ENCODE measurements at places on chromosomes 12 and 14.

- no peak for DNase-seq
Observed at GRCh38 chr14:49017447-49017846, 568.7 kb downstream of the RPS29 start.

- no peak for DNase-seq
Observed at GRCh38 chr14:105166571-105167302, 1.8 kb downstream of the JAG2 start.

DNA sequence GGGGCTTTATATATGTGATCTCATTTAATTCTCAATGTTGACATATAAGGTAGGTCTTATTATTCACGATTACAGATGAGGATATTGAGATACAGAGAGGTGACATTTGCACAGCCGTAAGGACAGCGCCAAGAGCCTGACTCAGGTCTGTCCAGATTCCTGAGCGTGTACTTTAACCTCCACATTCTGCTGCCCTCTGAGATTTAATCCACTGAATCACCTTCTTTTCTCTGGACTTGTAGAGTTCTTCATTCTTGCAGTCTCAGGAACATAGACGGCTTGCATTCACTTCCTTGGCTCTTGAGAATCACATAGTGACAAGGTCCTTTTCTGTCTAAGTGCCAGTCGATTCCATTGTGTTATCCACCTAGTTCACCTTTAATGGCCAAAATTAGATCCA, 141.0 kb upstream of the ARHGAP5 start:
- no peak for DNase-seq

DNA sequence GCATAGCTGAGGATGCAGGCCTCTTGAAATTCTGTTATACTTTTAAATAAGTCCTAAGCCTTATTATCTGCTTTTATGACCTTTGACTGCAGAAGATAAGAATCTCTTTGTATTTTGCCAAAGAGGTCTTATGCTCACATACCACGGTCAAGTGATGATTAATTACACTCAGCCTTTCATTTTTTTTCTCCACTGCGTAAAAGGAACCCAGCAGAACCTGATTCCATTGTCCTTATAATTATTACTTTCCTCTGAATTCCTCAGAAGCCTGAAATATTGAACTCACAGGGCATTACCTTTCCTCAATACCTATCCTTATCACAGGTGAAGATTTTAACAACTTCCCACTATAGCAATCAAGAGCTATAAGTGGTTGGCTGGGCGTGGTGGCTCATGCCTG, 498.7 kb upstream of the RPL10L start:
- DNase-seq, result no peak

- DNase-seq, result no peak
Observed at GRCh38 chr12:27852117-27852516, 72.1 kb upstream of the MANSC4 start.

DNA sequence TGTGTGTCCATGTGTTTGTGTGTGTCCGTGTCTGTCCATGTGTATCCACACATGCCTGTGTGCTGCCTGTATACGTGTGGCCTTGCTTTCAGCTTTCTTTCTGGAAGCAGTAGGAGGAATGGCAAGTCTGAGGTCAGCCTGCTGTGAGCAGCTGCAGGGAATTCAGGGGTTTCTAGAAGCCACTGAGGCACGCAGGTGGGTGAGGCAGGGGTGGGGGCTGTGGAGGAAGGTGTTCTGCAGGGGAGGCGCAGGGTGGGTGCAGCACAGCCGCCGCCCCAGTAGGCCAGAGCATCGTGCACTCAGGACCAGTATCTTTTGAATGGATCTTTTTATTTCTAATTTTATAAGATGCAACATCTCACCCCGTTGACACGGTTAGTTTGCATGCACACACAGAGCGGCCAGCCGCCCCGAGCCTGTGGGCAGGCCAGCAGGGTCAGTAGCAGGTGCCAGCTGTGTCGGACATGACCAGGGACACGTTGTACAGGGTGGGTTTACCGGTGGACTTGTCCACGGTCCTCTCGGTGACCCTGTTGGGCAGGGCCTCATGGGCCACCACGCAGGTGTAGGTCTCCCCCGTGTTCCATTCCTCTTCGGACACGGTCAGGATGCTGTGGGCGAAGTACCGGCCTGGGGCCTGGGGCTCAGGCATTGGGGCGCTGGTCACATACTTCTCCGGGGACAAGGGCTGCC, 327.7 kb downstream of the TMEM121 start:
- DNase-seq, result no peak

DNA sequence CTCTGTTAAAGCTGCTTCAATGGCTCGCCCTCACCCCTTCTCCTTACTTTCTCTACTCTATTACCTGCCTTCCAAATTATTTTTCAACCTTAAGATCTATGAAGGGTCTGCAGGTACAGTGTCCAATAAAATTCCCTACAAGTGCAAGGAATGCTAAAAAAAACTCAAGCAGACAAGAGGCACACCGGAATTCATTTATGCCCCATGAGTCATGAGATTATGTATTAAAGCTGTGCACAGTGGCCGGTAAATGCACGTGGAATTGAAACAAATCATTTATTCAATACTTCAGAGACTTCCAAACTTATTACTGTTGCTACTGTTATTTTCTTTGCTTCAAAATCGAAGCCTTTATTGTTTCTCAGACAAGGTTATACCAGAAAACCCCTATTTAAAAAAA, 68.4 kb downstream of the ST8SIA1 start:
- DNase-seq, result no peak

- DNase-seq, result no peak
Observed at GRCh38 chr12:52054231-52054832, 3.1 kb downstream of the NR4A1 start.
